ENCODE measurements at places on chromosomes 11 and 22.

GRCh38 chr11:128830290-128831173 is 36.6 kb downstream of the KCNJ1 start:
- H3K4me1 ChIP-seq: peaks cover 14% of the 10 kb centered on the region

GRCh38 chr11:70769106-70769505 is 370.8 kb downstream of the CTTN start:
- H3K27ac ChIP-seq: no peak overlapping the region
- H3K27me3 ChIP-seq: no peaks in the 10 kb centered on the region
- no peak for DNase-seq
- no peaks in the 10 kb centered on the region for H3K36me3 ChIP-seq

GRCh38 chr11:125637840-125638239 is 12.9 kb downstream of the CHEK1 start:
- H3K27ac ChIP-seq: no peak overlapping the region
- H3K27me3 ChIP-seq: no peaks in the 10 kb centered on the region
- H3K4me3 ChIP-seq: no peak overlapping the region
- H3K4me1 ChIP-seq: no peaks in the 10 kb centered on the region
- H3K36me3 ChIP-seq: peaks cover 5% of the 10 kb centered on the region
- DNase-seq: no peak

DNA sequence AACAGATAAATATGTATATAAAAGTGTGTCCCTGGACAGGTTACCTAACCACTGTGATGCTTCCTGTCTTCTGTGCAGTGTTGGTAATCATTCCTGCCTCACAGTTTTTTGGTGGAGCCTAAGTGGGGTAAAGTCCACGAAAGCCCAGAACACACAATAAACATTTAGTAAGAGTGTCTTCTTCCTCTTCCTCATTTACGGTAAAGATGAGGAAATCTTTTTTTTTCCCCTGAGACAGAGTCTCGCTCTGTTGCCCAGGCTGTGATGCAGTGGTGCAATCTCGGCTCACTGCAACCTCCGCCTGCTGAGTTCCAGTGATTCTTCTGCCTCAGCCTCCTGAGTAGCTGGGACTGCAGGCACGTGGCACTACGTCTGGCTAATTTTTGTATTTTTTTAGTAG is 117.1 kb downstream of the LDLRAD3 start:
- H3K4me1 ChIP-seq: no peaks in the 10 kb centered on the region
- H3K27me3 ChIP-seq: no peaks in the 10 kb centered on the region
- H3K4me3 ChIP-seq: no peak overlapping the region
- H3K27ac ChIP-seq: no peak overlapping the region

DNA sequence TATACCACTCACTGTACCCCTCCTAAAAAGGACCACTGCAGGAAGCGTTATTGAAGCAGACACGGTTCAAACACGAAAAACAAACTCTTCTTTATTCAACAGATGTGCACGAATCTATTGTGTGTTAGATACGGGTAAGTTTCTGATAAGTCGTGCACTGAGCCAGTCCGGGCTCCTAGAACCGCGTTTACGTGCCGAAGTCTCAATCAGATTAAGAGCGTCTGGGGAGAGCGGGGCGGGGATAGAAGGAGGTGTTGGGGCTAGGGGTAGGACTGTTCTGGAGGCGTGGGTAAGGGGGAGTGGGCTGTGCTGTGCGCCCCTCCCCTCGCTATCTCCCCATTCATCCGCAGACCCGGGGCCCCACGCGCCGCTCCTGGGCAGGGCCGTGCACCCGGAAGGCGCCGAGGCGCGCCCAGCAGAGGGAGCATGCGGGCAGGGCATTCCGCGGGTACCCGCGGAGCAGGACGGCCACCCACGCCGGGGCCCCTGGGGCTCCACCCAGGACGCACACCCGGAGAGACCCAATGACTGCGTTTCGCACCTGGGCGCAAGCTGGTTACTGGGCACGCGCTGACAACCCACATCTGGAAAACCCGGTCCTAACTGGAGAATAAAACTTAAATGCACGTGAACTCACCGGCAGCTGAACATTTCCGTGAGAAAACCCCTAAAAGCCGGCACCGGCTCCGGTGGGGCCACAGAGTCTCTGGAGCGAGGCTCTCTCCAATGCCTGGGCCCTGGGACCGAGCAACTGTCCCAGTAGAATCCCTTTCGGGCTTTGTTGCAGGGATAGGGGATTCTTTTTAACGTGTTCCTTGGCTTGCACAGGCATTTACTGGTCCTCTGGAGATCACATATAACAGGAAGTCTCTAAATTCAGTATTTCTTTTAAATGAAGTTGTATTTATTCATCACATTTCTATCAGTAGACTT is 40.6 kb downstream of the WEE1 start:
- no peaks in the 10 kb centered on the region for H3K36me3 ChIP-seq
- H3K27me3 ChIP-seq: no peaks in the 10 kb centered on the region
- peaks cover 14% of the 10 kb centered on the region for H3K4me1 ChIP-seq

- no peak overlapping the region for H3K4me3 ChIP-seq
- peaks cover 28% of the 10 kb centered on the region for H3K36me3 ChIP-seq
- no peak for DNase-seq
- H3K4me1 ChIP-seq: peaks cover 15% of the 10 kb centered on the region
- H3K27me3 ChIP-seq: no peaks in the 10 kb centered on the region
Measured at GRCh38 chr11:1565173-1565903, 6.7 kb downstream of the DUSP8 start.

DNA sequence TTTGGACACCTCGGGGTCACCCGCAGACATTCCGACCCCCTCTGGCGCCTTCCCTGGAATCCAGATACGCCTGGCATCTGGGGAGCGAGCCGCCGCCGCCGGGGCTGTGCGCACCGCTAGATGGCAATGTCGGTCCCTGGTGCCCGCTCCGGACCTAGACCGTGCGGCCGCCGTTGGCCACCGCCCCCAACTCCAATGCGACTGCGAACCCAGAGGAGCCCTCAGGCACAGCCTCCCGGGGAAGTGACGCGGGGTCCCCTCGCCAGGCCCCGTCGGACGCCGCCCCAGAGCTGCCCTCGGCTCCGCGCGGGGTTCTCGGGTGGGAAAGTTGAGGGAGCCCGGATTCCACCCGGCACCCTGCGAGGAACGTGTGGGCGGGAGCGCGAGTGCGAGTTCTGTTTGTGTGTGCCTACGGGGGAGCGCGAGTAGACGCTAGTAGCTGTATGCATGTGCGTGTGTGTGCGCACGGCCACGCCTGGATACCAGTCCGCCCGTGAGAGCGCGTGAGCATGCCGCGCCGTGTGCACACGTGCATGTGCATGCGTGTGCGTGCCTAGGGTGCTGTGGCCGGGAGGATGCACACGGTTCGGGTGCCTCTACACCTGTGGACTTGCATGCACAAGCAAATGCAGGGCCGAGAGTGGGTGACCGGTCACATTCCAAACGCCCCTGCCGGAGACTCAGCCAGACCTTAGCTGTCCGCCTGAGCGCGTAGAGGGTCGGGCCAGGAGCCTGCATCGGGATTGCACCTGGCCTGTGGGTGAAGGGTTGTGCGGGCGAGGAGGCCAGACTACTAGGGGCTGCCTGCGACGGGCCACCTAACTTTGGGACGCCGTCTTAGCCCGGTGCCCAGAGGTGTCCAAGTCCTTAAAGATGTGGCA is 1.9 kb downstream of the CHRM4 start:
- DNase-seq: peak; percentile 58
- no peaks in the 10 kb centered on the region for H3K36me3 ChIP-seq
- H3K4me3 ChIP-seq: peak overlapping the region; percentile 53
- H3K4me1 ChIP-seq: peaks cover 23% of the 10 kb centered on the region
- H3K27me3 ChIP-seq: peaks cover 30% of the 10 kb centered on the region

DNA sequence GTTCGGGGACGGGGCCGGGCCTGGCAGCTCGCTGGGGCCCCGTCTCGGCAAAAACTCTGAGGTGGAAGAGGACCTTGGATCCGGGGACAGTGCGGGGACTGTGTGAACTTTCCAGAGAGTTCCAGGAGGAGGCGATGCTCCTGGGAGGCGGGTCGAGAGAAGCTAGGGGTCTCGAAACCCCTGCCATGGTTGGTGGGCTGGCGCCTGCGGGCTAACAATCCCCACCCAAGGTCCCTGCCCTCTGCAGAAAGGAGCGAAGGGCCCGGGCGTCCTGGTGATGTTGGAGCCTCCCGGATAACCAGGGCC is 4.7 kb upstream of the GRK2 start:
- no peak overlapping the region for H3K27ac ChIP-seq
- H3K4me1 ChIP-seq: peaks cover 5% of the 10 kb centered on the region
- DNase-seq: no peak

GRCh38 chr11:31433851-31434250 is 64.2 kb downstream of the DNAJC24 start:
- no peak overlapping the region for H3K4me3 ChIP-seq
- no peaks in the 10 kb centered on the region for H3K4me1 ChIP-seq
- H3K27me3 ChIP-seq: no peaks in the 10 kb centered on the region
- H3K36me3 ChIP-seq: no peaks in the 10 kb centered on the region
- no peak for DNase-seq

- H3K36me3 ChIP-seq: no peaks in the 10 kb centered on the region
- H3K4me3 ChIP-seq: no peak overlapping the region
- DNase-seq: no peak
- no peaks in the 10 kb centered on the region for H3K27me3 ChIP-seq
- H3K27ac ChIP-seq: peak overlapping the region; percentile 88
Measured at GRCh38 chr22:50303848-50304527, 3.5 kb downstream of the PLXNB2 start.

- no peaks in the 10 kb centered on the region for H3K27me3 ChIP-seq
- H3K36me3 ChIP-seq: peaks cover 82% of the 10 kb centered on the region
- no peak for DNase-seq
- H3K27ac ChIP-seq: peak overlapping the region; percentile 81
- no peak overlapping the region for H3K4me3 ChIP-seq
- peaks cover 90% of the 10 kb centered on the region for H3K4me1 ChIP-seq
Measured at GRCh38 chr11:128480665-128481064, 106.7 kb downstream of the ETS1 start.

DNA sequence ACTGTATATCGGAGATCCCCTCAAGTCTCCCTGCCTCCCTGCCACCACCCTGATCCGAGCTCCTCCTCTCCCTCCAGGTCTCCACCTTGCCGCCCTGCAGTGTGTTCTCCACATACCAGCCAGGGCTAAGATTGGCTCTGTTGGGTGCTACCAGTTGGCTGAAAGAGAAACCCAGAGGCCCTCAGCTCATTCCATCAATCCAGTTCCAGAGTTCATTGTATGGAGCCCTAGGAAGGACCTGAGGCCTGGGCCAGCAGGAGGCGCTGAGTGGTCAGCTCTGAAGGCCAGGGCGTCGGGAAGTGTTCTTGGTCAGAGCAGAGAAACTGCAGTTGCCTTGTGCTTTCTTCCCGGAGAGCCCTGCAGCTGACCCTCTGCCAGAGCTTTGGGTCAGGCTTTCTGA is 2.2 kb upstream of the TOP3B start:
- DNase-seq: no peak
- no peaks in the 10 kb centered on the region for H3K36me3 ChIP-seq
- no peaks in the 10 kb centered on the region for H3K27me3 ChIP-seq
- no peak overlapping the region for H3K4me3 ChIP-seq
- H3K4me1 ChIP-seq: peaks cover 14% of the 10 kb centered on the region

- H3K36me3 ChIP-seq: no peaks in the 10 kb centered on the region
- H3K4me1 ChIP-seq: peaks cover 7% of the 10 kb centered on the region
- no peak overlapping the region for H3K27ac ChIP-seq
- no peak overlapping the region for H3K4me3 ChIP-seq
- peaks cover 51% of the 10 kb centered on the region for H3K27me3 ChIP-seq
- DNase-seq: no peak
Measured at GRCh38 chr22:45934659-45935341, 42.2 kb downstream of the WNT7B start.

DNA sequence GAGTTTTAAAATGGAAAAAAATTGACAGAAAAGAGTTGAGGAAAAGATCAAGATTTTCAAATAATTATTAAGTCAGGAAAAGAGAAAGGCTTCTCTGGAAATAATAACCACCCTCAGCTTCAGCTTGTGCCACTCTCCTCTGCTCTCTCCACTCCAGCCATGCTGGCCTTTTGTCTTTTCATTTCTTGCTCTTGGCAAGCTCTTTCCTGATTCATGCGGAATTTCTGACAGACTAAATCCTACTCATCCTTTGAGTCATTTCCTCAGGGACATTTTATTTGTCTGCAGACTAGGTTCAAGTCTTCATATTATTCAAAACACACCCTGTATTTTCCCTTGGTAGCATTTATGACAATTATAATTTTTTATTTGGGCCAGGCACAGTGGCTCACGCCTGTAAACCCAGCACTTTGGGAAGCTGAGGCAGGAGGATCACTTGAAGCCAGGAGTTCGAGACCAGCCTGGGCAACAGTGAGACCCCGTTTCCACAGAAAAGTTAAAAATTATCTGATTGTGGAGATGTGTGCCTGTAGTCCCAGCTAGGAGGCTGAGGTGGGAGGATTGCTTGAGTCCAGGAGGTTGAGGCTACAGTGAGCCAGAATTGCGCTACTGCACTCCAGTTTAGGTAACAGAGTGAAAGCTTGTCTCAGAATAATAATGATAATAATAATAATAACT is 7.8 kb upstream of the P4HA3 start:
- no peaks in the 10 kb centered on the region for H3K36me3 ChIP-seq
- DNase-seq: no peak
- H3K4me1 ChIP-seq: peaks cover 4% of the 10 kb centered on the region
- H3K27ac ChIP-seq: no peak overlapping the region

DNA sequence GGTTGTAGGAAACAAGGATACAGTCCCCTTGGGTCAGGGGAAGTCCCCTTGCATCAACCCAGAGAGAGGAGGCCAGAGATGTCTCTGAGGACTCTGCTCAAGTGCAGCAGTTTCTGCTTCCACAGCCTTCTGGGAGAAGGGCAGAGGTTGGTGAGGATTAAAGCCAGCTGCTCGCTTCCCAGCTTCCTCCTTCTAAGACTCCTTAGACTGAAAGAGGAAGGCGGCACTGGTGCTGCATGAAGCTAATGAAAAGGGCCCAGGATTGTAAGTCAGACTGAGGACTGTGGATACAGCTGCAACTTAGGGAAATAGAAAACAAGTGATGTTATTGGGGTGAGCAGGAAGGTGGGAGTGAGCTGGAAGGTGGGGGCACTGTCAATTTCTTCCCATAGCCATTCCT is at the start of gene OR52K1:
Gene OR52K1 (plus strand): TSS at position 202 of the 400 bp plus-strand sequence. CDS start 6,255 bp downstream, outside the sequence.
- no peaks in the 10 kb centered on the region for H3K27me3 ChIP-seq
- H3K27ac ChIP-seq: no peak within 1 kb of the TSS
- no peaks in the 10 kb centered on the region for H3K36me3 ChIP-seq

DNA sequence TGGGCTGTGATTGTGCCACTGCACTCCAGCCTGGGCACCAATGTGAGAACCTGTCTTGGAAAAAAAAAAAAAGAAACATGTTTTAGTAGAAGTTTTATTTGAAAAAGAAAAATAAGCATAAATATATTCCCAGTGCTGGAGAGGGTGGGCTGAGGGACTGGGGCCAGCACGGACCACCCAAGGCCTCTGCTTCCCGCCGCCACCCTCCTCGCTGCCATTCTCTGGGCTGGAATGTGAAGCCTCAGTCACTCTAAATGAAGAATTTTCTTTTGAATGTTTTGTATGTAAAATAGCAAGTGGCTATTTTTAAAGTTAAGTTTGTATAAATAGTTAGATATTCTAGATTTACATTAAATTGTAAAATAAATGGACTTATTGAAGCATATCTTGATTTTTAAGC is 5.1 kb upstream of the TRMU start:
- DNase-seq: no peak
- no peaks in the 10 kb centered on the region for H3K27me3 ChIP-seq
- no peaks in the 10 kb centered on the region for H3K36me3 ChIP-seq
- no peaks in the 10 kb centered on the region for H3K4me1 ChIP-seq
- no peak overlapping the region for H3K27ac ChIP-seq
- H3K4me3 ChIP-seq: no peak overlapping the region

Data from heart left ventricle (tissue), 16 donors.